ENCODE measurements at places on chromosomes 16 and 17.
A peak's percentile ranks its signal among the peaks of the same experiment; 100 is the strongest.

GRCh38 chr16:57536306-57537193, at the start of gene CCDC102A:
Gene CCDC102A, minus strand, starts transcription at chr16:57536571. Its CDS starts 7,394 bp downstream, at chr16:57529177.
- DNase-seq: no peak

DNA sequence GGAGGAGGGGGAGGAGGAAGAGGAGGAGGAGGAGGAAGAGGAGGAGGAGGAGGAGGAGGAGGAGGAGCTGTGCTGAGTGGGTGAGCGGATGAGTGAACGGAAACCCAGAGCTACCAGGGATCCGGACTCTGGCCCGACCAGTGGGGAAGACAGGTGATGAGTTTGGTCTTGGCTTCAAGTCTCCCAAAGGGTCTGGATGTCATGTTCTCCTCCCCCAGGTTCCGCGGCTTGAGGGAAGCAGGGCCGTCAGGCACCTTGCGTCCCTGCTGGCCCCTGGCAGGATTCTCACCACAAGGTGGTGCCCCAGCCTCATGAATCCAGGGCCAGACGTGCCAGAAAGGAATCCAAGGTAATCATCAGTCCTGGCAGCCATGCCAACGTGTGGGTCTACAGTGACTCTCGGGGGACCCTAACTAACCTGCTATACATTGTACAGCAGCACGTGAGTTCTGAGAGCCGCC, 13.5 kb upstream of the ABAT start:
- peak; percentile 57 for DNase-seq

DNA sequence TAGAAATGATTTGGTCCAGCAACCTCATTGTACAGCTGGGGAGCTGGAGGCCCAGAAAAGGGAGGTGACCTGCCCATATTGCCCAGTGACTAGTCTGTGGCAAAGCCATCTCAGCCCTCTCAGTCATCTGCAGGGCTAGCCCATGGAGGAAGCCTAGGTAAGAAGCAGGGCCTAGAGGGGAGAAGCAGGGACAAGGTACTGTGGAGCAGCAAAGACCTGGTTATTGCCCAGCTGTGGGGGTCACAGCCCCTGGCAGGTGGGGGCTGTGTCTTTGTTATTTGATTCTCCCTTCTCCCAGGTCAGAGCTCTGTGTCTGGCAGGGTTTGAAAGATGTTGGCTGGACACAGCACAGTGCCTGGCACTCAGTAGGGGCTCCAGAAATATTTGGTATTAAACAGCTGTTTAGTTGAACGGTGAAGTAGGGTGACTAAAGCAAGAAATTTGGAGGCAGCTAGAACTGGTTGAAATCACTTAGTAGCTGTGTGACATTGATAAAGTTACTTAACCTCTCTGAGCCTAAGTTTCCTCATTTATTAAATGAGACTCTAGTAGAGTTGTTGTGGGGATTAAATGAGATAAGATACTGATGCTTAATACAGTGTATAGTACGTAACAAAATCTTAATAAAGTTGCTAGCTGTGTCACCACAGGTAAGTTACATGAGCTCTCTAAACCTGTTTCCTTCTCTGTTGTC, 17.3 kb downstream of the CCR7 start:
- no peak for DNase-seq

- DNase-seq: no peak
These were observed 896 bp upstream of the MYLK3 start for GRCh38 chr16:46748775-46749705.

DNA sequence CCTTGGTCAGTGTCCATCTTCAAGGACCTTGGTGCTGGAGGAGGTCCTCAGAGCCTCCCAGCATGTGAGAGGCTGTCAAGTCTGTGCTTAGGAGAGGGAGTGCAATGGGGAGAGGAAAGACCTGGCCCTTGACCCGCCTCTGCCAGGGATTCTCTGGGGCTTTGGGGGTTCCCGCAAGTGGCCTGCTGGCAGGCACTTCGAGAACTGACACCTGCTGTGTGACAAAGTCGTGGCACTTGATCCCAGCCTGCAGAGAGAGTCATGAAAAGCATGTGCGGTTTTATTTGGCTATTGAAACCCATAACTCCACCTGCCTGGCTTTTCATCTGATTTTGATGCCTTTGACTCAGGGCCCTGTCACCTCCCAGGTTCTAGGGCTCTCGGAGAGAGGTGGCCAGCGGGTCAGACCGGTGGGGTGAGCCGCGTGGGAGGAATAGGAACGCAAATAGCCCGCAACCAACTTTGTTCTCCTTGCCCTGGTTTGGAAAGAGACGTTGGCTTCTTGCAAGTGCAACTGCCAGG, 42.8 kb upstream of the GSE1 start:
- no peak for DNase-seq

DNA sequence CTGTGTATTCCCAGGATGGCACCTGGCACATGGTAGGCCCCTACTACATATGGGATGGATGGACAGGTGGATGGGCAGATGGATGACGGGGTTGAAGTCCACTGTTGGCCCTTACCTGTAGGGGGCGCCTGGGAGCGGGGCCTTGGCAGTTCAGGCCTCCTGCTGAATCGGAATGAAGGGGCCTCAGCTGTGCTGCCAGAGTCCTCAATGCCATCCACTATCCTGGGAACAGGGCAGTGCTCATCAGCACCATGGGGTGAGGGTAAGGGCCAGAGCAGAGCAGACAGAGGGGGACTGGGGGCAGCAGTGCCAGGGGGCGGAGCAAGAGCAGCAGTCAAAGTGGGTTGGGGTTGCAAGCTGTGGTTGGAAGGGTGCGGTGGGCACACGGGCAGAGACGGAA, 8.3 kb upstream of the RAB5C start:
- no peak for DNase-seq

GRCh38 chr16:75590920-75591843, 25.0 kb downstream of the GABARAPL2 start:
- DNase-seq: no peak

GRCh38 chr17:34403006-34403405, 40.0 kb upstream of the CCL1 start:
- DNase-seq: no peak

Data from nucleus accumbens (tissue), 56 donors.